ENCODE measurements at places on chromosomes 4 and X.

DNA sequence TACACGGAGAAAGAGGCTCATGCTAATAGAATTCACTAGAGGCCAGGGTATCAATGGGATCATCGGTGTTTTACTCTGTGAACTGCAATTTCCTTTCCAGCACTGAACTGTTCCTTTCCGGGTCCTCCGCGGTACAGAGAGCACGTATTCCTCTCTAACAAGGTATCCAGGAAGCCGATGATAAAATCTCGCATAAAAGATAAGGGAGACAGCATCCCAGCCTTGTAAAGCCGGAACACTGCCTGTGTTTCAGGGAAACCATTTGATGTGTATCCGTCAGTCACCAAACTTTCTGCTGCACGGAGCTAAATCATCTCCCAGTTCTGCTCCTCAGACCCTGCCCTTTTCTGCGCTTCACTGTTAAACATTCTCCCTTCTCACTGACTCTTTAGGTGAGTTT is 54.0 kb downstream of the ING2 start:
- DNase-seq = no peak

DNA sequence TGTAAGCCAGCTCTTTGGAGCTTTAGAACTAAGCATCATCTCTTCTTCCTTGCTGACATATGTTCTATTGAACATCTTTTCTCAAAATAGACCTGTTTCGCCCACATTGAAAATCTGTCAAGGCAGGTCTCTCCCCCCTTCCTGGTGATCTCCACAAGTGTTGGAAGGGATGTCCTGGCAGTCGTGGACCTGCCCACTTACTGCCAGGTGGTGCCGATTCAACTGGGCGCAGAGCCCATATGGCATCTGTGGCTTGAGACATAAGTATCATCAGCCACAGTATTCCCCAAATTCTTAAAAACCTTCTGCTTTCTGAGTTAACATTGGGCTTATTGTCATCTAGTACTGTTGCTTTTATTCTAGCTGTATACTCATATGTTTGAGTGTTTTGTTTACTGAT is 969.3 kb upstream of the FTHL17 start:
- no peak for DNase-seq

GRCh38 chr4:102196221-102196620 is 149.1 kb downstream of the SLC39A8 start:
- no peak for DNase-seq

- no peak for DNase-seq
These were observed 113.7 kb downstream of the BMP15 start for GRCh38 chrX:51024106-51024696.

DNA sequence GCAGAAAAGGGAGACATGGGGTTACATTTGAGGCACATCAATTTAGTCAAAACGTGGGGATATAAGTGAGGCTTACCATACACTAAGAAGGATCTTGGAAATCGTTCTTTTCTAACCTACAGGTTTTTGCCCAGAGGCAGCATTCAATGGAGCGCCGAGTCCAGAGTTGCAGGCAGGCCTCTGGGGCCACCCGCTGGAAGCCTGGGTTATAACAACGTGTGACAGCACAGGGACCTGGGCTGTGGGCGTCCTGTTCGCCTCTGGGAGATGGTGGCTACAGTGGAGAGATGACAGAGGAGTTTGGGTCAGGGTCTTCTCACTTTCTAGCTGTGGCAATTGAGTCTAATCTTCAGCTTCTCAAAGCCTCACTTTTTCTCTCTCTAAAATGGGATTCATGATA is 53.9 kb downstream of the ENPP6 start:
- DNase-seq = no peak

DNA sequence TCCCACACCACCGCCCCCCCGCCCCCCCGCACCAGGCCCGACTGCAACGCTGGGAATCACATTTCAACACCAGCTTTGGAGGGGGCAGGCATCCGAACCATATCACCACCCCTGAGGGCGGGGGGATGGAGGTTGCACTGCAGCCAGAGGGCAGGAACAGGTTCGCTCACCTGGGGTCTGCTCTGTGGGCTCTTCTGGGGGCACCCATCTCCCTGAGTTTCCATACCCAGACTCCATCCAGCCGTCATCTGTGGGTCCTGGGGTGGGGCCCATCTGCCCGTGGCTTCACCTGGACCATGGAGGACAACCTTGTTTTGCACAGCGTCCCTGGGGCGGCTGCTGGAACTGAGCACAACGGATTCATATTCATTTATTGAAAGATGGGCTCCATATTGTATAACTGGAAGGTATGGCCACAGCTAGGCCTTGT is 6.9 kb downstream of the PSAPL1 start:
- no peak for DNase-seq

DNA sequence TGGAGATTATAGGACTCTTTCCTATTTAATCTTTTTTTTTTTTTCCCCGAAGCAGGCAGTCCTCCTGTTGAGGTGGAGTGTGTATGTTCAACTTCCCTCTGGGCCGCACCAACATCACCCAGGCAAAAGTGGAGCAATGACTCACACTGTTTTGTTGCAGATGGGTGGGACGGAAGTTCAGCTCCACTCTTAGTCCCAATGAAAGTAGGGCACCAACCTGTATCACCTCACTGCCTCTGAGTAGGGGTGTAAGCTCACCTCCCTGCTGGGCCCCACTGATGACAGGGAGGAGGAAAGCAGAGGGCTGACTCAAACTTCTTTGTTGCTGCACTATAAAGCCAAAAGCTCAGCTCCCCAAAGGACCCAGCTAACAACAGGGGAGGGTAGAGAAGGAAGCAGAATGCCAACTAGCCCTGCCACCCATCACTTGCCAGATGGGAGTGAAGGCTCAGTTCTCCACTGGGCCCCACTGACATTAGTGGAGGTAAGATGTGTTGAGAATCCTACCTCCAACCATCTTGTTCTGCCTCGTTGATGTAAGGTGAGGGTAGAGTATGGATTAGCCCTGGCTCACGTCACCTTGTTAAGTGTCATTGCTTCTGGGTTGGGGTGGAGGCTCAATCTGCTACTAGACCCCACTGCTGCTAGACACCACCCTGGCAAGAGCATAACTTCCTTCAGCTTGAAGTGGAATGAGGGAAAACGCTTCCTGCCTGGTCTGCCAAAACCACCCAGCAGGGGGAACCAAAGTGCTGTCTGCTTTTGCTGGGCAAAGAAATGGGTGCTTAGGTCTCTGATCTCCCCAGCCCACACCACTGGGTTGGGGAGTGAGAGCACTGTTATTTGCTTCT is 14.1 kb downstream of the RPS6KA3 start:
- DNase-seq = peak; percentile 66

All from CD4-positive, alpha-beta T cell treated with Interferon gamma for 1 hour (primary cell).